ENCODE measurements at places on chromosomes 3 and 15.

DNA sequence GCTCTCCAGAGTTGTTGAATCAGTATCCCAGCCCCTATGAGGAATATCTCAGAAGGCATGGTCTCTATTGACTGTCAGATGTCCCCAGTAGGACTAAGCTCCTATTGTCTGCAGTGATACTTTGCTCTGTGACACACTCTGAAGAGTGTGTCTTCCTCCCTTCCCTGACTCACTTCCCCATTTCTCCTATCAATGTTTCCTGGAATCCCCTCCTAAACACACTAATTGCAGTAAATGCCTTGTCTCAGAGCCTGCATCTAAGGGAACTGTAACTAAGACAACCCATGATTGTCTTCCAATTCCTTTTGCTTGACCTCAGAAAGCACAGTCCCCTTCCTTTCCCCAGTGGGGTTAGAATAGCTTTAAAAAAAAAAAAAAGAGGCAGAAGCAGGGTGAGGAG lies 397.3 kb upstream of the PROK2 start:
- DNase-seq: no peak

- DNase-seq: no peak
Observed at GRCh38 chr3:61887206-61887605, 325.8 kb downstream of the PTPRG start.

GRCh38 chr15:40430271-40430805 lies 10.4 kb upstream of the BAHD1 start:
- peak; percentile 77 for DNase-seq

- no peak for DNase-seq
Observed at GRCh38 chr3:4571690-4572334, 78.7 kb downstream of the ITPR1 start.

GRCh38 chr3:55012091-55012490 lies 84.2 kb upstream of the LRTM1 start:
- no peak for DNase-seq
